NCI-H2029 treated with DMSO at 0.1 percent for 48 hours (cell line): ENCODE measurements at places on chromosomes 5 and 9.

DNA sequence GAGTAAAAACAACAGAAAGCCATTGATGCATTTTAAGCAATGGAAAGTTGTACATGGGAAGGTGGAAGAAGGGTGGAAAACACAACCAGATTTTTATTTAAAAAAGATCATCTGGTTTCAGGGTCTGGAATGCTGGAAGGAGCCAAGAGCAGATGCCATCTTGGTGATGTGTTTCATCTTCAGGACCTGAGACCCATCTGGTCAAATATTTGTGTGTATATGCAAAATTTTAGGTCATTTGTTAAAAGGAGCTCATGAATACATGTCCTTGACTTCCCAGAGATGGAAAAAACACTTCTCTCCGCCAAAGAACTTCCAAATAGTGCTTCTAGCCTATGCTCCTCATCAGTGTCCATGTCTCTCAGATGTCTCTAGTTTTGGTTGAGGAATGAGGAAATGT is 110.6 kb upstream of the GDNF start:
- DNase-seq = no peak

- DNase-seq = no peak
Measured at GRCh38 chr9:96394832-96395496, 11.5 kb upstream of the SLC35D2 start.

- no peak for DNase-seq
Measured at GRCh38 chr9:38416461-38416860, 7.8 kb downstream of the IGFBPL1 start.

GRCh38 chr5:42993516-42994245 is 46.4 kb downstream of the ANXA2R start:
- no peak for DNase-seq

- DNase-seq = no peak
Measured at GRCh38 chr5:59207401-59207800, 624.5 kb downstream of the RAB3C start.

DNA sequence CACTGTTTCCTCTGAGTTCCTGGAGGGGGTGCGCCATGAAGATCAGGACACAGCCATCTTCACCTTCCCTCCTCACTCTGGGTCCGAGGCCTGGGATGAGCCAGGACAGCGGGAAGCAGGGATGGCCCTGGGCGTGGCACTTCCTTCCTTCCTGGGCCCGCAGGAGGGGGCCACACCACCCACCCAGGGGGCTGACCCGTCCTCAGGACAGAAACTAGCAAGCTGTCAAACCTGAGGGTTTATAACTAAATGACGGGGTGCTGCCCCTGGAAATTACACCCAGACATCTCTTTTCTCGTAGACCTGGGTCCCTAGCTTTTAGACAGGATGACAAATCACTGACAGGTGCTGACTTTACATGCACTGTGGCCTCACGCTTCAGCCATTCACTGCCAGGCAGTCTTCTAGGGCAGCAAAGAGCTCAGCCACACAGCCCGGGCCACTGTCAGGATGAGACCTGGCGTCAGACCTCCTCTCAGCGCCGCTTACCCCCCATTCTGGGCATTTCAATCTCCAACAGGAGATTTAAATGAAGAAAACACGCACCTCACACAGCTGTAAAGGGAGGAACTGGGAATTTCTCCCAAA is 8.1 kb downstream of the FCN2 start:
- no peak for DNase-seq

DNA sequence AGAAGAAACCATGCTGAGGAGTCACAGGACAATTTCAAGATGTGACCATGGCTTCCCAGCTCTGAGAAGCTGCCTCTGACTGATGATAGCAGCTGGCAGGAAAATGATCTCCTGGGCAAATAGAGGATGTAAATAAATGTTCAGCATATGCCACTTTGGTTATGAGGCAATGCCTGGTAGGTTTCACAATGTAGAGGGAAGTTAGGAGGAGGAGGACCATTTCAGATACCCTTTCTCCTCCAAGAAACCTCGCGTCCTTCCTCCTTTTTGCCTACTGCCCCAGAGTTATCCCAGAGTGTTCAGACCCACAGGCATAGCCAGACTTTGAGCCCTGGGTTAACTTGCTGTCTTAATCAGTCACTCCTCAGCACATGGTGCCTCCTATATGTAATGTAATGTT is 541.6 kb upstream of the DAP start:
- no peak for DNase-seq

GRCh38 chr9:92480291-92480771 is 2.0 kb downstream of the ASPN start:
- no peak for DNase-seq

DNA sequence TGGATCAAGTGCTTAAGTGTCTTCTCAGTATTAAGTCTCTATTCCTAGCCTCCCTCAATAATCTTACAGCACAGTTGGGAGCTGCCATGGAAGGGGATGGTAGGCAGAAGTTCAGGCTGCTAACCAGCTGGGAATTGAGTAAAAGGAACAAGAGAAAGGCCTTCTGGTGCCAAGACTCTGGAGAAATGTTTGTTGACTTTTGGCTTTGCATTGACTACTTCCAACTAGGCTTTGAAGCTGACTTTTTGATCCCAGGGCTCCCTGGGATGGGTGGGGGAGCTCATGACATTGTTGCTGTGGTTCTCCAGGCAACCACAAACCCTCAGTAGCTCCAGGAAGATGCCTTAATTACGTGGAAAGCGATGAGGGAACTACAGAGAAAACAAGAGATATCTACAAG is 85.2 kb upstream of the HTR4 start:
- DNase-seq = no peak
